ENCODE measurements at places on chromosomes 5 and 9.

DNA sequence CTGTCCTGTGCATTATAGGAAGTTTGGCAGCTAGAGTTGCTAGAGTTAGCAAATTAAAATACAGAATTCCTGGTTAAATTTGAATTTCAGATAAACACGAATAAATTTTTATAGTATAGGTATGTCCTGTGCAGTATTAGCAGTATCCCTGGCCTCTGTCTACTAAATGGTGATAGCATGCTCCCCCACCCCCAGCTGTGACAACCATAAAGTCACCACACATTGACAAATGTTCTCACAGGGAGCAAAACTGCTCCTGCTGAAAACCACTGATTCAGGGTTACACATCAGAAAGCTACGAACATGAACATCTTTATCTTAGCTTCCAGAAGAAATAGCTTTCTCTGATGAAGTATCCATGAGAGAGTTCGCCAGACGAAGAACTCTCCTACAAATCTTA lies 91.8 kb upstream of the CCDC112 start:
- no peak for DNase-seq

- peak; percentile 40 for DNase-seq
Observed at GRCh38 chr5:171419688-171420430, 412 bp downstream of the FGF18 start.

DNA sequence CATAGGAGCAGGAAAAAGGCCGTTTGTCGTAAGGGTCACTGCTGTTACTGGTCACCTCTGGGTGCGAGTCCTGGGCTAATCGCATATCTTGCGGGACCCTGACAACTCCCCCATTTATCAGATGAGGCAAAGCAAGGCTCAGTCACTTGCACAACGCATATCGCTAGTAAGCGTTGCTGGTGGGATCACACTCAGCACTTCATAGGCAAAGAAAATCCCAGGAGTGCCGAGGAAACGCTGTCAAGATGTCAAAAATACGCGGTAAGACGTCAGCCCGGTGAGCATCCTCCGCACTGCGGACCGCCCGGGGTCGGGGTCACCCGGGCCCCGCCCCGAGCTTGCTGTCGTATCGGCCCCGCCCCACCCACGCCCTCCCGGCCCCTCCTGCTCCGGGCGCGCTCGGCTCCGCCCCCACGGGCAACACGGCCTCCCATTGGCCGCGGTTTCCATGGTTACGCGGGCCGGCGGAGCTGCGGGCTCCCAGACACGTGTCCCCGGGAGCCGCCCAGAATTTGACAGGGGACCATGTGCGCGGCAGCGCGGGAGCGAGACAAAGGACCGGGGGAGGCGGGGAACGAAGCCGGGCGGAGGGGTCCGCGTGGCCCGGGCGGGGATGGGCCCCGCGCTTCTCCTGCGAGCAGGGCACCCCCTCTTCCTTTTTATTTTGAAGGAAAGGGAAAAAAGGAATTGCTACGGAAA lies 80.2 kb upstream of the IER5L start:
- peak; percentile 94 for DNase-seq

- no peak for DNase-seq
Observed at GRCh38 chr9:2407450-2407849, 214.1 kb upstream of the VLDLR start.

- DNase-seq: no peak
Observed at GRCh38 chr5:74322191-74322590, 318.3 kb downstream of the ENC1 start.

GRCh38 chr5:178068293-178068692 lies 45.0 kb upstream of the N4BP3 start:
- DNase-seq: no peak

- no peak for DNase-seq
Observed at GRCh38 chr5:154509784-154510555, 31.9 kb upstream of the HAND1 start.

- DNase-seq: no peak
Observed at GRCh38 chr5:134086943-134087305, 27.6 kb upstream of the TCF7 start.

Measured in neural crest cell (in vitro differentiated cells).